ENCODE measurements at places on chromosomes 4 and X.
A peak's percentile ranks its signal among the peaks of the same experiment; 100 is the strongest.

- peak; percentile 19 for DNase-seq
Observed at GRCh38 chr4:85707611-85708010, 232.7 kb downstream of the ARHGAP24 start.

- DNase-seq = no peak
Observed at GRCh38 chr4:38995660-38996005, 36.6 kb downstream of the TMEM156 start.

DNA sequence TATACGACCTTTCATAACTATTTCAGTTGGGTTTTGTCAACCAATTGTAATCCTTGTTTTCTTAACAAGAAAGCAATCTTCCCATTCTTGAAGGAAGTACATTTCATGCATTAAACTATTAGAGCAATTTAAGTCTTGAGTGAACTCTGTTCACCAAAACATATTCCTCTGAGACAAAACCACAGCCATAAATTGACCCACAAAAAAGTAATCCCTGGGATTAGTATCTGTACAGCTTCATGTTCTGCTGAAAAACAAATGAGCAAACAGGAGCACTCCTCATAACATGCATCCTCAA is 207.0 kb upstream of the PDE5A start:
- DNase-seq = peak; percentile 7

DNA sequence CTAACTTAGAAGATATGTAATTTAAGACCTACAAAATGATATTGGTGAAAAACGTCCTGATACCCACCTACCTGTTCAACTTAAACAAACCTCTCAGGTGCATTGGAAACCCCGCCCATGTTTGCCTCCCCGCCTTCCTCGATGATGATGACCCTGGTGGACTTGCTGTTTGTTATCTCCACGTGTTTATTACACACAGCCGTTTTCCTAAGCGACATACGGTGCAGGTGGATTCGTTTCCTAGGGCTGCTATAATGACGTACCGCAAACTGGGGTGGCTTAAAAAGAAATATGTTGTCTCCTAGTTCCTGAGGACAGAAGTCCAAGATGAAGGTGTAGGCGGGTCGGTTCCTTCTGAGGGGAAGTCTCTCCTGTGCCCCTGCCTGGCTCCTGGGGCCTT is 110.7 kb downstream of the GPR143 start:
- no peak for DNase-seq

GRCh38 chr4:48813964-48814363 is 16.9 kb upstream of the OCIAD1 start:
- no peak for DNase-seq

- DNase-seq = peak; percentile 96
Observed at GRCh38 chr4:139988863-139989765, 164.9 kb downstream of the MAML3 start.

GRCh38 chr4:111542056-111542455 is 603.2 kb upstream of the FAM241A start:
- DNase-seq = no peak

GRCh38 chrX:24702362-24703184 is 8.9 kb downstream of the POLA1 start:
- no peak for DNase-seq

Data from fibroblast of skin of right biceps (primary cell).